Activated T-helper 2 cell treated with anti-CD3 and anti-CD28 coated beads, Interferon-gamma antibody, Interleukin-2, Interleukin-4, amounts not matched to agents 10 μg/mL and 5 μg/mL and 100 μg/mL, durations not matched to agents 14 hours and 24 hours and 36 hours (primary cell): ENCODE measurements at places on chromosomes 3 and 15.

DNA sequence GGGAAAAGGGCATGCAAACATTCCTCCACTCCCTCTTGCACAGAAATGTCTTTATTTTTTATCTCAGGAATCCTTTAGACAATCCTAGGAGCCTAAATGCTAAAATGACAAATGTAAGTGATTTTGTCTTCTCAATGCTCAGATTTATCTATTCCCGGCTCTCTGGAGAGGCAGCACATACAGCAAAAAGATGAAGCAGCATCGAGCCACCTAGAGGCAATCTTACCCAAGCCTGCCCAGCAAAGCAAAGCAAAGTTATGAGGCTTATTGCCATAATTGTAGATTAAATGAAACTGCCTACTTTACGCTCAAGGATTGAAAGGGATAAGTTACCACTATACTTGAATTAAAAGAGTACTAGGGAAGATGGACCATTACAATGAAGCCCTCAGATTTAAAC lies 750.4 kb upstream of the NR2F2 start:
- DNase-seq = no peak

DNA sequence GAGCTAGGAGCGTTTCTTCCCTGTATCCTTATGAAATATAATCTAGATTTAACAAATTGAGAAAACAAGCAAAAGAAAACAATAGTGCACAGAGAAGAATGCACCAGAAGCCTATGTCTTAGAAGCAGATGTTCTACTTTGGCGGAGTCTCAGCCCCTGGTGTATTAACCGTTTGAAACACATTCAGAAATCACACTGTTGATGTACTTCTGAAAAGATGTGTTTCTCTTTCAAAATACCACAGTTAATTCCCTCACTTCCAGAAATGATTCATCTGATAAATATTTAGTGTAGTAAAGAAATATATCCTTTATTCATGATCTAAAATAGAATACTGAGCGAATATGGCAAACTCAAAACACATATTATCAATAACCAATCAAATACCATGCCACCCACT lies 77.7 kb downstream of the CBLB start:
- no peak for DNase-seq

GRCh38 chr3:64008017-64008416 lies 15.3 kb downstream of the PSMD6 start:
- DNase-seq = no peak

- DNase-seq = no peak
Measured at GRCh38 chr3:191901741-191902140, 440.8 kb downstream of the PYDC2 start.

- no peak for DNase-seq
Measured at GRCh38 chr3:121835465-121835801, 424 bp downstream of the EAF2 start.

- DNase-seq = no peak
Measured at GRCh38 chr3:179321668-179322285, 1.1 kb upstream of the ZNF639 start.
